ENCODE measurements at places on chromosomes 1 and 21. TPM values are rescaled to one million over a fixed set of nuclear protein-coding genes. Genes with fewer than 3 reads are reported as not detected.

GRCh38 chr1:116157096-116157495 lies 45.9 kb downstream of the MAB21L3 start:
- no peaks in the 10 kb centered on the region for H3K4me1 ChIP-seq
- H3K27ac ChIP-seq: no peak overlapping the region
- H3K27me3 ChIP-seq: no peaks in the 10 kb centered on the region

- DNase-seq: no peak
- no peak overlapping the region for H3K4me3 ChIP-seq
- no peak overlapping the region for H3K27ac ChIP-seq
- H3K4me1 ChIP-seq: no peaks in the 10 kb centered on the region
Measured at GRCh38 chr1:102838016-102838415, 270.3 kb downstream of the COL11A1 start.

- no peak overlapping the region for H3K4me3 ChIP-seq
- H3K36me3 ChIP-seq: no peaks in the 10 kb centered on the region
- peaks cover 6% of the 10 kb centered on the region for H3K4me1 ChIP-seq
Measured at GRCh38 chr21:43899307-43900077, 34.5 kb downstream of the AGPAT3 start.

The PDE9A gene
- 5.6 TPM for polyA plus RNA-seq

The DPT gene
- polyA plus RNA-seq: 4.7 TPM

The SMPDL3B gene
- 0.32 TPM for polyA plus RNA-seq

The LPAR3 gene
- polyA plus RNA-seq: 0.44 TPM

Data from ovary (tissue), 10 donors.